NCI-H1105 (cell line): ENCODE measurements at places on chromosomes 2 and 18.

- DNase-seq = no peak
Measured at GRCh38 chr2:23418461-23418911, 33.5 kb downstream of the KLHL29 start.

- no peak for DNase-seq
Measured at GRCh38 chr2:20189299-20189931, 35.5 kb downstream of the SDC1 start.

- DNase-seq = no peak
Measured at GRCh38 chr2:624096-624495, 53.1 kb downstream of the TMEM18 start.

- DNase-seq = no peak
Measured at GRCh38 chr2:26148501-26148900, 24.4 kb upstream of the GAREM2 start.

DNA sequence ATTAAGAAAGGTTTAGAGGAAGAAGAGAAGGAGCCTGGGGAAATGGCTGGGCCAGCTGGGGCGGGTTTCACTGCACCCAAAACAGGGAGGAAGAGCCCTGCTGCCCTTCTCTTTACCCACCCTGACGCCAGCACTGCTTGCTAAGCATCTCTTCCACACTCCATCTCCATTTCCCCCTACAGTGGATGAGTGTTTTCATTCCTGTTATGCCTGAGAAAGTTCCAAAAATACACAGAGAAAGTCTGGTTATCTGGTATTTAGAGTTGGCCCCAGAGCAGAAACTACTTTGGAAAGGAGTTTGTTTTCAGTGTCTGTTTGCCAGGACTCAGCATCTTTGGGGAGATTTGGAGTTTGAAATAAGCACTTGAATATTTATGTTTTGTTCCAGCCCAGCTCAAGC, 451.0 kb downstream of the SLC4A3 start:
- DNase-seq = no peak

DNA sequence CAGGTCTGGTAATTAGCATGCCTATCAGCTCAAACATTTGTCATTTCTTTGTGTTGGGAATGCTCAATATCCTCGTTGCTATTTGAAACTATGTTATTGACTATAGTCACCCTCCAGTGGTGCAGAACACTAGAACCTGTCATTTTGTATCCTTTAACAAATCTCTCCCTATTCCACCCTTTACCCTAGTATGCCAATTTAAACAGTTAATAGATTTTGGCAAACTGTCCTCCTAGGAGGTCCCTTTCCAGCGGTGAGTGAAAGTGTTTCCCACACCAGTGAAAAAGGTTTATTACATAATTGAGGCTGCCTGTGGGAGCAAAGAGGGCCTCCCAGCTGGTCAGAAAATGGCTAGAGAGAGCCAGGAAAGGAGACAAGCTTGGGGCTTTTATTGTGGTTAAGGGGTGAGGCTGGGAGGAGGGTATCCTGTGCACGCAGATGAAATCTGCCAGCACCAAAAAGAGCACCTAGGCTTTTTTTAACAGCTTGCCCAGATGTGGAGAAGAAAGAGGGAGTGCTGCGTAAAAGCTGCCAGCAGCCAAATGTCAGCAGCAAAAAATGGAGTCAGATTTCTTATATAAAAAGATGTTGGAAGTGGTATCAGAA, 1.8 kb upstream of the DRC1 start:
- no peak for DNase-seq

DNA sequence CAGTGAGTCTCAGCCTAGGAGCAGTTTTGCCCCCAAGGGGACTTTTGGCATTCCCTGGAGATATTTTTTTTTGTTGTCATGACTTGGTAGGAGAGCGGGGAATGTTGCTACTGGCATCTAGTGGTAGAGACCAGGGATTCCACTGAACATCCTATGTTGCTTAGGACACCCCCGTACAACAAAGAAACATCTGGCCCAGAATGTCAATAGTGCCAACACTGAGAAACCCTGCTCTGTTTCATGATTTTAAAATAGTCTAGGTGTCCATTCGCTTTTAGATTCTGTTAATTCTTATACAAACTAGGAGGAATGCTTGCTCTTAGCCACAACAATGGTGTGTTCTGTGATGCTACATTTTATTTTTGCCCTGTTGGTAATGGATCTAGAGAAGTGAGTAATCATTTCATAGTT, 225.8 kb upstream of the SIX3 start:
- no peak for DNase-seq

- DNase-seq = no peak
Measured at GRCh38 chr2:124879640-124880039, 854.6 kb downstream of the CNTNAP5 start.

DNA sequence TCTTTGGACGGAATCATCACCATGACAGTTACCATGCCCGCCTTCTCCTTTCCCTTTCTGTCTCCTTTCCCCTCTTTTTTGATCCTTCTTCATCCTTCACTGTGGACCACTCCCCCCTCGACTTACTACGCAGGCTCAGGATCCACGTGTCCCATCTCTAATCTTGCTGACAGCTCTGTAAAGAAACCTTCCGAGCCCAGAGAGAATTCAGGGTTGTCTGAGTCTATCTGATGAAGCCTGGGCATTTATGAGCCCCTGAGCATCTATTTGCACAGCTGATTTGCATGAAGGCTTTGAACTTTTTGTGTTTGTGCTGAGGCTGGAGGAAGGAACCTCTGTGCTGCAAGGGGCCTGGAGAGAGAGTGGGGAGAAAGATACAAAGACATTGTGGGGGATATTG, 50.7 kb downstream of the CIB4 start:
- no peak for DNase-seq

- no peak for DNase-seq
Measured at GRCh38 chr2:28129955-28130695, 239.6 kb downstream of the BABAM2 start.

- DNase-seq = no peak
Measured at GRCh38 chr18:8277270-8277669, 332.0 kb upstream of the RAB12 start.

GRCh38 chr2:118593257-118593656, 254.2 kb downstream of the EN1 start:
- DNase-seq = no peak

- no peak for DNase-seq
Measured at GRCh38 chr18:75353357-75353756, 74.1 kb downstream of the SMIM21 start.

GRCh38 chr2:170360546-170361089, 182.7 kb downstream of the MYO3B start:
- DNase-seq = no peak

DNA sequence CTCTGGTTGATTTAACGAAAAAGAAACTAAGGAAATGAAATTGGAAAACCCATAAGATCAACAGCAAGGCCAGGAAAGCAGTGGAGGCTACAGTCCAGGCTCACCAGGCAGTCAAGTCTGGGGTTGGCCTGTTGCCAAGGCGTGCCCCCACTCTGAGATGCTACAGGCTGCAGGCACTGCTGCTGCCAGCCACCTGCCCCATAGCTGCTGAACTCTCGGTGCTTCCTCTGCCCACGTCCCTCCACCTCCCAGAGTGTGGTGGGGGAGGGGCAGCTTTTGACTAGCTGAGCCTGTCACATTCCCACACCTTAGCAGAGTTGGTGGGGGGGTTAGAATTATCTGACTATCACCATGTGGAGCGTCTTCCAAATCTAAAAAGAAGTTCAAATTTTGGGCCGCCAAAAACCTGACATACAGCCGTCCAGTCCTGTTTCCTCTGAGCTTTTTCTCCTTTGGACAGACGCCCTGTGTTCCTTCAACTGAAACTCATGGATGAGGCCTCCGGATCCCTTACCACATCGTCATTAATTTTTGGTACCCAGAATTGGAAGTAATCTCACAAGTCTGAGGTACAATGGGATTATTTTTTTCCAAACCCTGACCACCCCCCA, 3.9 kb upstream of the SH3RF3 start:
- DNase-seq = peak; percentile 16

GRCh38 chr2:239464166-239465016, 63.6 kb upstream of the HDAC4 start:
- DNase-seq = no peak

- no peak for DNase-seq
Measured at GRCh38 chr2:95113464-95113863, 8.1 kb downstream of the MRPS5 start.

DNA sequence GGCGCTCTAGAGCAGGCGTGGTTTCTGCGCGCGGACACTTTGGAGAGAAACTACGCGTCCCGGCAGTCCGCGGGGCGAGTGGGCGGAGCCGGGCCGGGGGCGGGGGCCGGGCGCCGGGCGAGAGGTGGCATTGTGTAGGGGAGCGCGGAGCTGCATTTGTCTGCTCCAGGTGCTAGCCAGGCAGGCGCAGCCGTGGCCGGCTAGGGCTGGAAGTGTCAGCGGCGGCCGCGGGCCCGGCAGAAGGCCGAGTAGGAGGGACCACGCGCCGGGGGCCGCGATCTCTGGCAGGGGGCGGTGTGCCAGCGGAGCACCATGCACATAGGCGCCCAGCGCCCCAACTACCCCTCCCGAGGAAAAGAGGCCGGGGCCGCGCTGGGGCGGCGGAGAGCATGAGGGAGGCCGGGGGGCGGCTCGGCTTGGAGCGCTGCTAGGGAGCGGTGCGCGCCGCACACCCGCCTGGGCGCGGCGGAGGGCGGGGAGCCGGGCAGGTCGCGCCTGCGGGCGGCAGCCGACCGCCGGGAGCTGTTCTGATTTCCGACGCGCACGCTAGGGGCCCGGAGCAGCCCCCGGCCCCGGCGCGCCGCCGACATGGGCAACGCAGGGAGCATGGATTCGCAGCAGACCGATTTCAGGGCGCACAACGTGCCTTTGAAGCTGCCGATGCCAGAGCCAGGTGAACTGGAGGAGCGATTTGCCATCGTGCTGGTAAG, at the start of gene FMNL2:
FMNL2 (plus strand) TSS at position 159 of the 710 bp plus-strand sequence.
- DNase-seq = peak; percentile 75

DNA sequence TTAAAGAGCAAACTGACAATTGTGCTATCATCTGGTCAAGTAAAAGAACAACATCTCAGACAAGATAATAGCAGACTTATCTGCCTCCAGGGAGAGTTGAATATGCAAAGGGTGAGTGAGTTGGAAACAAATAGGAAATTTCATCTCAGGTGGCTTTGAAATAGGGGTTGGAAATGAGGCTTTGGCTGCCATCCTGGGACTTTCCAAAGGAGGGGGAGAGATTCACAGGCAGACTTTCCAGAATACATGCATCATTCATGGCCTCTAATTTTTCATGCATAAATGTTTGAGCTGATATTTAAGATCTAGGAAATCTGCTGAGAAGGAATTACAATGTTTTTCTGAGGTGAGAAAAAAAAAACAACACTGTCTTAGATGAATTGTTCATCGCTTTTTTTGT, 300.5 kb downstream of the ALK start:
- no peak for DNase-seq

DNA sequence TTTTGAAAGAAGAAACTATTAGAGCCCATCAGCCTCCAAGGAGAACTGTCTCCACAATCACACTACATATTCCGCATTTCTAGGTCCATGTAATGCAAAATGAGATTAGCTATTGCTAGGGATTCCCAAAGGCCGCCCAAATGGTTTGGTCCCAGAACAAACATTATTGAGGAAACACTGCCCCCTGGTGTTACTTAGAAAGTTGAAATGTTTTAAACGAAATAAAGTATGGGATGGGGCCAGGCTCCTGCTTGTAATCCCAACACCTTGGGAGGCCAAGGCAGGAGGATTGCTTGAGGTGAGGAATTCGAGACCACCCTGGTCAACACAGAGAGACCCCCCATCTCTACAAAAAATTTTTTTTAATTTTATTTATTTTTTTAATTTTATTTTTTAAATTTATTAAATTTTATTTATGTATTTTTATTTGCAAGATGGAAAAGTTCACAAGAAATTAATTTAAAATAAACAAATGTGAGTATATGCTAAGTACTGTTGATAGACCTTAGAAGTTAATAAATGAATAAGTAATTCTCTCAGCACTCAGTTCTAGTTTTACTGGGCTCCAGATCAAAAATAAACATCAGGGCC, 5.5 kb downstream of the NHEJ1 start:
- DNase-seq = peak; percentile 71

DNA sequence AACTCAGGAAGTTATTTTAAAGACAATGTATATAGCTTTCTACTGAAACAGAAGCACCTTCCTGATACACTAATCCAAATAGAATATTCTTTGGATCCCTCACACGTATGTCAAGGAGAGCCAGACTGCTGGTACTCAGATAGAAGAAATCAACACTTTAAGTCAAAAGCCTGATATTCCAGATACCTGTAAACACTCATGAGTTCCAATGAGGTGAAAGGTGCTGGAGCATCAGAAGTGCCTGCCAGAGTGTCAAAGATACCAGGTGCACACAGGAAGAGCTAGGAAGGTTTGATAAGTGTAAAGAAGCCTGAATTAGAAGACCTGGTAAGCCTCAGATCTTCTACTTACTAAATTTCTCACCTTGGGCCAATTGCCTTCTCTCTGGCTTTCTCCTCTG, 226.3 kb upstream of the SP5 start:
- no peak for DNase-seq

DNA sequence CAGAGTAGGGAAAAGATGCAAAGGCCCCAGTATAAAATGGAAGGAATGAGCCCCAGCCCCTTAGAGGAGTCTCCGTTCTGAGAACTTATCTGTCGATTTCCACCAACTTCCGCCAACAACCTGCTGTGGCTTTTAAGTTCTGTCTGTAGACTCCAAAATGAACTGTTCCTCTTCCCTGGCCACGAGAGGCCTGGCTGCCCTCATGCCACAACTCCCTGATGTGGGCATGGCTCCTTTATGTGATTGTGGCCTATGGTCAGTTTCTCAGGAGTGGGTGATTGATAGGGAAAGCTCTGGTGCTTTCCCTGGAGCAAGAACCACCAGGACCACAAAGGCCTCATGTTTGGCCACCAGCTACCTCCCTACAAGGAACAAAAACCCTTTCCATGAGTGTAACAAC, 18.8 kb upstream of the CD207 start:
- DNase-seq = no peak
